ENCODE measurements at places on chromosomes 7 and 10. TPM values are rescaled to one million over a fixed set of nuclear protein-coding genes. Genes with fewer than 3 reads are reported as not detected.
A peak's percentile ranks its signal among the peaks of the same experiment; 100 is the strongest.

DNA sequence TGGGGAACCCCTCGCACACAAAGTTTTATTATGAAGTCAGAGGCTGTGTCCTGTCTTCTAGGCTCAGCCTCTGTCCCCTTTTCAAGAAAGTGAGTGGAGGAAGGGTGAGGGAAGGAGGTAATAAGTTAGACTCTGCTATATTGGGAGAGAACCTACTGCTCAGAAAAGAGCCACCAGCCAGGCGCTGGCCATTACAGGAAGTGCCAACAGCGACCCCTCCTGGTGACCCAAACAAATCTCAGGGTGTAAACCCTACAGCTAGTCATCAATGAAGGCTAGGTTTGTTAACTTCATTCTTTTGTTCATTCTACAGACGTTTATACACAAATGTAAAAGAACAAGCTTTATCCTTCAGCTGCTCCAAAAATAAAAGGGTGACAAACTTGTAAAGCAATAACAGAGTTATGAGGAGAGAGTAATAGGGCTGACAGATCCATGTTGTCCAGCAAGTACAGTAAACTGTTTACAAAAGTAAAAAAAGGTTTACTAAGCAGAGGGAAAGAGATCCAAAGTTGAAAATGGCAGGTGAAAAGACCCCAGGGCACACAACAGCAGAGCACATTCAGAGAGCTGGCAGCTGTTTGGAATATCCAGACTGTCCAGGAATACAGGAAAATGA, 82.7 kb downstream of the FAM204A start:
- H3K4me1 ChIP-seq = no peaks in the 10 kb centered on the region
- no peak overlapping the region for H3K4me3 ChIP-seq
- no peak overlapping the region for H3K27ac ChIP-seq
- peaks cover 16% of the 10 kb centered on the region for H3K27me3 ChIP-seq
- no peaks in the 10 kb centered on the region for H3K36me3 ChIP-seq
- peak; percentile 56 for DNase-seq

DNA sequence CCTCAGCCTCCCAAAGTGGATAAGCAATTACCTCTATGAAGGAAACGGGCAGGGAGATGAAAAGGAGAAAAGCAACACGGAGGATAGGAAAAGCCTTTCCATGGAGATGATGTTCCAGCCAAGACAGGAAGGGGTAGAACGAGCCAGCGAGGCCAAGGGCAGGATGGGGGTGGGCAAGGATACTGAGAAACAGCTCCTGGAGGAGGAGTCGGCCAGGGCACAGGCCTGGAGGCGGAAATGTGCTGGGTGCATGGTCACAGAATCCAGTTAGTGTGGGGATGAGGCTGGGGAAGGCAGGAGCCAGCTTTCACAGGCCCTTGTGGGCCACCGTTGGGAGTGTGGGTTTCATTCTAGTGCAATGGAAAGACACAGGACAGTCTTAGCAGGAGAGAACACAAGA, 162.6 kb downstream of the JAZF1 start:
- H3K27ac ChIP-seq = peak overlapping the region; percentile 71
- H3K36me3 ChIP-seq = peaks cover 11% of the 10 kb centered on the region
- H3K4me1 ChIP-seq = no peaks in the 10 kb centered on the region

- peak; percentile 48 for DNase-seq
- peak overlapping the region; percentile 43 for H3K27ac ChIP-seq
- peaks cover 4% of the 10 kb centered on the region for H3K36me3 ChIP-seq
- no peaks in the 10 kb centered on the region for H3K27me3 ChIP-seq
- H3K4me1 ChIP-seq = peaks cover 61% of the 10 kb centered on the region
Measured at GRCh38 chr7:99106821-99107241, 37.1 kb downstream of the SMURF1 start.

DNA sequence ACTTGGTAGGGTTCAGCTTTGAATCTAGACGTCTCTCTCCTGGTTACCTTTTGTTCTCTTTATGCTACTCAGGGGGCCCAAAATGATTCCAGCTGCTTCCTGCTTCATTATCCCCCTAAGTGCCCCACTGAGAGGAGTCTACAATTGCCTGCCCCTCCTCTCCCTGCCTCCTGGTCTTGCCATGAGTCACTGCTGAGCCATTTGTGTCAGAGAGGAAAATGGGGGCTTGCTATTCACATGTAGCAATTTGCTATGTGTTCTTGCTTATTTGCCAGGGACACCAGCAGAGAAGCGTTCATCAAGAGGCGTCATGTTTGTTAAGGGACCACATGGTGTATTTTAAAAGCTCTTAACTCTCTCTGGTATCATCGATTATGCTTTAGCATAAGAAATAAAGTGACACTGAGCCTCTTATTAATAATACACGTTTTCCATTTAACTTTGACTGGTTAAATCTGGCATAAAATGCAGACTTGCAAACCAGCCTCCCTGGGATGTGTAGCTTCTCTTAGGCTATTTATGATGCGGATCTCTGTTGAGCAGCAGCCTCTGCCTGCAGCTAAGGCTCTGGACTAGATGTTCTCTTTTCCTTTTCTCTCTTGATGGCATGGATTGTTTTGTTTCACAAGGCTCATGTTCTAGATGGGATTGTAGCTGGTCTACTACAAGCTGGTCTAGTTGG, 239.3 kb downstream of the AUTS2 start:
- H3K4me3 ChIP-seq = no peak overlapping the region
- no peaks in the 10 kb centered on the region for H3K36me3 ChIP-seq
- H3K27me3 ChIP-seq = no peaks in the 10 kb centered on the region
- no peak for DNase-seq

DNA sequence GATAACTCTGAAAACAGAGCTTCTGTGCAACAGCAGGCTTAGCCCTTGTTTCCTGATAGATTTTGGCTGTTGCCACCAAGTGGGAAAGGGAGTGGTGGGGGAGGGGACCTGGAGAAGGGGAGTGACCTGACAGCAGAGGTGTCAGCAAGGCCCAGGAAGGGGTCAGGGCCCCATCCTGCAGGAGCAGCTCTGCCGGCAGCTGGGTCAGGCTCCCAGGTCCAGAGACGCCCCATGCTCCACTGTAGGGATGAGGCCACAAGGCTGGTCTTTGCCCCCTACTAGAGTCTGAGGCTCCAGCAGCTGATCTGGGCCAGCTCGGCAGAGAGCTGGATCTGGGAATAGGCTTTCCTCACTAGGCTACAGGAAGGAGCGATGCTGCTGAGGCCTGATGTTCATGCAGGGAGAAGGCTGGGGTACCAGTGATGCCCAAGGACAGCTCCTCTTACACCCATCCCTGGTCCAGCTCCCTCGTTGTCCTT, 44.0 kb upstream of the ZMIZ1 start:
- no peak for DNase-seq
- peaks cover 3% of the 10 kb centered on the region for H3K4me1 ChIP-seq
- no peak overlapping the region for H3K27ac ChIP-seq
- no peak overlapping the region for H3K4me3 ChIP-seq
- peaks cover 9% of the 10 kb centered on the region for H3K27me3 ChIP-seq

- no peaks in the 10 kb centered on the region for H3K27me3 ChIP-seq
- no peak overlapping the region for H3K27ac ChIP-seq
- no peaks in the 10 kb centered on the region for H3K36me3 ChIP-seq
- no peaks in the 10 kb centered on the region for H3K4me1 ChIP-seq
Measured at GRCh38 chr10:7906128-7906527, 87.8 kb downstream of the TAF3 start.

Gene IFIT1B
- total RNA-seq = not detected

DNA sequence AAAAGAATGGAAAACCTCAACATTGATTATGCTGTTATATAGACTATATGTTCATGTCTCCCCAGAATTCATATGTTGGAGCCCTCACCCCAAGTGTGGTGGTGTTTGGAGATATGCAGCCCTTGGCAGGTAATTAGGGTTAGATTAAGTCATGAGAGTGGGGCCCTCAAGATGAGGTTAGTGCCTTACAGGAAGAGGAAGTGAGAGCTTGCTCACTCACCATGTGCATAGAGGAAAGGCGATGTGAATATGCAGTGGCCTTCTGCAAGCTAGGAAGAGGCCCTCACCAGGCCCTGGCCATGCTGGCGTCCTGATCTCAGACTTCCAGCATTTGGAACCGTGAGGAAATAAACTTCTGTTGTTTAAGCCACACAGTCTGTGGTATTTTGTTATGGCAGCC, 14.8 kb downstream of the ZNF33A start:
- H3K36me3 ChIP-seq = peaks cover 90% of the 10 kb centered on the region
- H3K4me1 ChIP-seq = no peaks in the 10 kb centered on the region
- H3K27ac ChIP-seq = no peak overlapping the region
- H3K4me3 ChIP-seq = no peak overlapping the region
- DNase-seq = no peak
- H3K27me3 ChIP-seq = no peaks in the 10 kb centered on the region

Gene CLCN1
- not detected for total RNA-seq

GRCh38 chr7:156177422-156178055, 365.3 kb upstream of the SHH start:
- peaks cover 4% of the 10 kb centered on the region for H3K36me3 ChIP-seq
- no peak for DNase-seq
- H3K27ac ChIP-seq = no peak overlapping the region
- H3K4me3 ChIP-seq = no peak overlapping the region

GRCh38 chr10:77837925-77838595, 88.5 kb downstream of the DLG5 start:
- no peak overlapping the region for H3K4me3 ChIP-seq
- no peak for DNase-seq
- no peaks in the 10 kb centered on the region for H3K27me3 ChIP-seq
- H3K27ac ChIP-seq = peak overlapping the region; percentile 73
- peaks cover 10% of the 10 kb centered on the region for H3K4me1 ChIP-seq

Gene SLC26A3
- not detected for total RNA-seq

GRCh38 chr7:47583739-47584535, 2.0 kb upstream of the TNS3 start:
- peaks cover 37% of the 10 kb centered on the region for H3K4me1 ChIP-seq
- no peak overlapping the region for H3K4me3 ChIP-seq
- H3K27ac ChIP-seq = no peak overlapping the region

- no peaks in the 10 kb centered on the region for H3K27me3 ChIP-seq
- no peak overlapping the region for H3K4me3 ChIP-seq
- no peak overlapping the region for H3K27ac ChIP-seq
Measured at GRCh38 chr7:112752576-112752975, 37.6 kb downstream of the TMEM168 start.

DNA sequence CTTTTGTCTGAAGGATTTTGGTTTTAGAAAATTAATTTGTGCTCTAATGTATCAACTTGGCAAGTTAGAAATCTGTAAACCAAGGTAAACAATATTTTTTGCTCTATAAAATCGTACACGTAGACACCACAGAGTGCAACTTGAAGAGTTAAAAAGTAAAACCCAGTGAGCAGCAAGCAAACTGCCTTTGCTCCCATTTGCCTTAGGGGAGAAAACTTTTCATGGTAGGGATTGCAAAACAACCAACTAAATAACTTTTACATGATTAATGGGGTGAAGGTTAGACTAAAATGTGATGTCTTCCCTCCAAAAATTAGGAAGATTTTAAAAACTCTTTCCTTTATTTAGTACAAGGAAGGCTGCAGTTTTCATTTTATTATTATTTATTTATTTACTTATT, 224.2 kb upstream of the LYZL1 start:
- peaks cover 29% of the 10 kb centered on the region for H3K4me1 ChIP-seq
- peak overlapping the region; percentile 53 for H3K4me3 ChIP-seq
- DNase-seq = peak; percentile 62
- H3K27me3 ChIP-seq = no peaks in the 10 kb centered on the region
- no peaks in the 10 kb centered on the region for H3K36me3 ChIP-seq
- peak overlapping the region; percentile 44 for H3K27ac ChIP-seq

DNA sequence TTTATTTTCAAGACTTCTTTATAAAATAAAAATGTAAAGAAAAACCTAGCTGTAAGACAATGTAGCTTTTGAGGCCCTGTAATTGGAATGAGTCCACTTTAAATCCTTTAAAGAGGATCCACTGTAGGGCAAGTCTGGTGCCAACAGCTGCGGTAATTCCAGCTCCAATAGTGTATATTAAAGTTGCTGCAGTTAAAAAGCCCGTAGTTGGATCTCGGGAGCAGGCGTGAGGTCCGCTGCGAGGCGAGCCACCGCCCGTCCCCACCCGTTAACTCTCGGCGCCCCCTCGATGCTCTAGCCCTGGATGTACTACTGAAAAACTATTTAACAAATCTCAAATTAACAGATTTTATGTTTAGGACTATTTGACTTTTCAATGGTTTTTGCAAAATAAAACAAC, 414.7 kb upstream of the SEMA3C start:
- H3K4me3 ChIP-seq = no peak overlapping the region
- DNase-seq = no peak
- no peaks in the 10 kb centered on the region for H3K36me3 ChIP-seq
- no peak overlapping the region for H3K27ac ChIP-seq
- H3K4me1 ChIP-seq = peaks cover 18% of the 10 kb centered on the region
- no peaks in the 10 kb centered on the region for H3K27me3 ChIP-seq

DNA sequence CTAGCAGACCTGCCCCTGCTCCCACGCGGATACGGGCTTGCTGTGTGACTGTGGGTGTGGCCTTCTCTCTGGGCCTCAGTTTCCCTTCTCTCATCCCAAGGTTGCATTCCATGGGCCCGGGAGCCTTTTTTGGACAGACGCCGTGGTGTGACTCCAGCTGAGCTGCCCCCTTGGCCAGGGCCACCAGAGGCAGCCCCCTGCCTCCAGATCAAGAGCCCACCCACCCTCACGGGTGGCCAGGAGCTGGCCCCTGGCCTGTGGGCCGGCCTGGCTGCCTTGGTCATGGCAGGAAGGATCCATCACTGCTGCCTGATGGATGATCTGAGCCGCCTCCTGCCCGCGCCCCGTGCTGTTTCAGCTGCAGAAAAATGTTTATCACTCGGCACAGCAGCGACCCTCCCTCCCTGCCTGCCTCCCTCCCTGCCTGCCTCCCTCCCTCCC, 27.8 kb upstream of the ELFN1 start:
- peaks cover 6% of the 10 kb centered on the region for H3K36me3 ChIP-seq

GRCh38 chr10:110706690-110707098, 62.6 kb downstream of the RBM20 start:
- no peaks in the 10 kb centered on the region for H3K4me1 ChIP-seq
- H3K4me3 ChIP-seq = no peak overlapping the region
- H3K36me3 ChIP-seq = no peaks in the 10 kb centered on the region
- no peak overlapping the region for H3K27ac ChIP-seq
- no peaks in the 10 kb centered on the region for H3K27me3 ChIP-seq
- DNase-seq = no peak

Gene SMIM30
- 37.4 TPM for total RNA-seq

GRCh38 chr10:21334891-21335696, 190.4 kb downstream of the SKIDA1 start:
- H3K27me3 ChIP-seq = no peaks in the 10 kb centered on the region
- H3K27ac ChIP-seq = peak overlapping the region; percentile 90
- H3K4me3 ChIP-seq = peak overlapping the region; percentile 50

Gene HABP2
- total RNA-seq = not detected

Gene PIP
- not detected for total RNA-seq

- peaks cover 34% of the 10 kb centered on the region for H3K27me3 ChIP-seq
- peak; percentile 42 for DNase-seq
- H3K27ac ChIP-seq = no peak overlapping the region
- H3K4me1 ChIP-seq = no peaks in the 10 kb centered on the region
Measured at GRCh38 chr7:108684629-108685028, 115.0 kb downstream of the DNAJB9 start.

- peaks cover 45% of the 10 kb centered on the region for H3K27me3 ChIP-seq
- no peak overlapping the region for H3K27ac ChIP-seq
- no peaks in the 10 kb centered on the region for H3K4me1 ChIP-seq
- DNase-seq = no peak
- no peaks in the 10 kb centered on the region for H3K36me3 ChIP-seq
Measured at GRCh38 chr10:78540355-78541076, 506.9 kb downstream of the RPS24 start.
